ENCODE measurements at places on chromosomes 5 and 9. TPM values are rescaled to one million over a fixed set of nuclear protein-coding genes. Genes with fewer than 3 reads are reported as not detected.

- DNase-seq = no peak
These were observed 159.4 kb downstream of the KDM4C start for GRCh38 chr9:6917162-6917561.

HTR4 gene
- not detected for total RNA-seq

DNA sequence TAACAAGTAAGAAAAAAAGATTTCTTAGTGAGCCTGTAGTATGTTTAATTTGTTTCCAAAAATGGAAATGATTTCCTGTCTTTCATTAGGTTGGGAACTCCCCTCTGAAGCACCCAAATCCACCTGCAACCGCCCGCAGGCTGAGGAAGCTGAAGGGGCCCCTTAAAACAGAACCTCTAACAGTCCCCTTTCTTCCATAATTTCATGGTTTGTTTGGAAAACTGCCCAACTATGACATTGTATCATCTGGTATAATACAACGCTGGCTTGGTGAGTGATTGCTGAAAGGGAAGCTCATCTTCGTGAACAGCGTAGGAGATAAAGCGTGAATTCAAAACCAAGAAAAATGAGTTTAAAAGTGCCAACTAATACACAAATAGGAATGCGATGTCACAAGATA is 215.5 kb downstream of the FSTL4 start:
- peak; percentile 49 for DNase-seq

DNA sequence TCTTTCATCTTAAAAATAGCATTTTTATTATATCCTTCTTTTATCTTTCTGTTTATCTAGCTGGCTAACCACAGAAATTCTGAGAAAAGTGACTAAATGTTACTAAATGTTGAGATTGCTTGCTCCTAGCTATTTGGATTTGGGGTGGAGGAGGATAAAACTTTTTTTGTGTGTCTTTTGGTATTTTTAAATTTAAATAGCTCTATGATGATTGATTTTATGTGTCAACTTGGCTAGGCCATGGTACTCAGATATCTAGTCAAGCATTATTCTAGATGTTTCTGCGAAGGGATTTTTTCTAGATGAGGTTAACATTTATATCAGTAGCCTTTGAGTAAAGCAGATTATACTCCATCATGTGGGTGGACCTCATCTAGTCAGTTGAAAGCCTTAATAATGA is 75.0 kb downstream of the GCNT1 start:
- DNase-seq = no peak

GRCh38 chr5:81162501-81162900 is 70.6 kb upstream of the CKMT2 start:
- DNase-seq = no peak

- no peak for DNase-seq
These were observed 166.2 kb upstream of the ACO1 start for GRCh38 chr9:32218100-32218767.

CDH9 gene
- total RNA-seq = not detected

Data from natural killer cell treated with Interleukin-12 subunit alpha and Interleukin-12 subunit beta and Interleukin-15 and Interleukin-18, amount 100 ng/mL, for 72 hours (primary cell).